ENCODE measurements at places on chromosomes 11 and 22. TPM values are rescaled to one million over a fixed set of nuclear protein-coding genes. Genes with fewer than 3 reads are reported as not detected.

ROBO4 gene
- 2.7 TPM for total RNA-seq

DAGLA gene
- total RNA-seq, result 4.2 TPM

TPST2 gene
- 42.0 TPM for total RNA-seq

XKR3 gene
- total RNA-seq, result not detected

CRYAB gene
- 0.66 TPM for total RNA-seq

PYGM gene
- 0.88 TPM for total RNA-seq
